T-cell (primary cell): ENCODE measurements at places on chromosomes 1 and 21. TPM values are rescaled to one million over a fixed set of nuclear protein-coding genes. Genes with fewer than 3 reads are reported as not detected.

Gene S100A4
- total RNA-seq = 326 TPM

Gene HLX
- 0.46 TPM for total RNA-seq

Gene ELF3
- total RNA-seq = 0.90 TPM

Gene KCNJ15
- 0.43 TPM for total RNA-seq

Gene PARK7
- total RNA-seq = 111 TPM

Gene SYNC
- total RNA-seq = not detected

Gene KPRP
- not detected for total RNA-seq

Gene TCP10L
- total RNA-seq = not detected

Gene NDUFS5
- 120 TPM for total RNA-seq

Gene GLMN
- 15.0 TPM for total RNA-seq

Gene SLFNL1
- total RNA-seq = 0.25 TPM

Gene HUNK
- 1.1 TPM for total RNA-seq

Gene DESI2
- 17.0 TPM for total RNA-seq

Gene LAX1
- 26.8 TPM for total RNA-seq

Gene CD53
- 405 TPM for total RNA-seq

Gene RIMS3
- 2.3 TPM for total RNA-seq

Gene NPPB
- not detected for total RNA-seq

Gene LRRC7
- total RNA-seq = 4.0 TPM

Gene MASP2
- total RNA-seq = 0.33 TPM

Gene VSIG8
- total RNA-seq = not detected
